ENCODE measurements at places on chromosomes 2 and 18.

GRCh38 chr2:110101280-110101844 lies 14.3 kb downstream of the MALL start:
- no peak for DNase-seq

- DNase-seq: no peak
These were observed 269.7 kb upstream of the SLC8A1 start for GRCh38 chr2:40721595-40721994.

DNA sequence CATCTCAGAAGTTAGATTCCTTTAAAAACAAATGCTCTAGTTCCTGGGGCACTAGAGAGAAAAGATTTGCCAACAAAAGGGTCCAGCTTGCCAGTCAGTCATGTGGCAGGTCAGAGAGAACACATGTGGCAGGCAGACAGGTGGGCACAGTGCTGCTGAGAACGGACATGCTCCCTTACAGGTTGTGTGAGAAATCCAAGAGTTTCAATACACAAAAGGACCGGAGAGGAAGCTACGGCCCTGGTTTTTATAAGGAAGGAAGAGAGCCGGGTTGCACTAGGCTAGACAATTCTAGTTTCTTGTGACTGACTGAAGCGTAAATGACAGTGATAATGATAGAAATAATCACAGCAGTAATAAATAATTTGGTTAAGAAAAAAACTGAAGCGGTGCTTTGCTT lies 18.3 kb downstream of the CDC42EP3 start:
- no peak for DNase-seq

DNA sequence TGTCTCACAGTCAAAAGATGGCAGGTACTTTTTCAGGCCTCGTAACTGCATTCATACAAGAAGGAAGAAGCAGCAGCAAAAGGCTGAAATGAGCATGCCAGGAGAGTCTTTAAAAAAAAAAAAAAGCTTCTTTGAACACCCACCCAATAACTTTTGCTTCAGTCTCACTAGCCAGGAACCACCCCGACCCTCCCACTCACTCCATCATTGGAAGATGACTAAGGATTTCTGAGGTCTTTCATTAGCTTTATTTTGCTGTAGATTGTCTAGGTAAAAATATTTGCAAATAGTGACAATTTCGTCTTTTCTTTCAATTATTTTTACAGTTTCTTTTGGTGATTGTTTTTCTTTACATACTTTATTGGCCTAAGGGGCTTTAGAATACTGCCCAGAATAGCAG lies 37.9 kb downstream of the RBBP8 start:
- no peak for DNase-seq

DNA sequence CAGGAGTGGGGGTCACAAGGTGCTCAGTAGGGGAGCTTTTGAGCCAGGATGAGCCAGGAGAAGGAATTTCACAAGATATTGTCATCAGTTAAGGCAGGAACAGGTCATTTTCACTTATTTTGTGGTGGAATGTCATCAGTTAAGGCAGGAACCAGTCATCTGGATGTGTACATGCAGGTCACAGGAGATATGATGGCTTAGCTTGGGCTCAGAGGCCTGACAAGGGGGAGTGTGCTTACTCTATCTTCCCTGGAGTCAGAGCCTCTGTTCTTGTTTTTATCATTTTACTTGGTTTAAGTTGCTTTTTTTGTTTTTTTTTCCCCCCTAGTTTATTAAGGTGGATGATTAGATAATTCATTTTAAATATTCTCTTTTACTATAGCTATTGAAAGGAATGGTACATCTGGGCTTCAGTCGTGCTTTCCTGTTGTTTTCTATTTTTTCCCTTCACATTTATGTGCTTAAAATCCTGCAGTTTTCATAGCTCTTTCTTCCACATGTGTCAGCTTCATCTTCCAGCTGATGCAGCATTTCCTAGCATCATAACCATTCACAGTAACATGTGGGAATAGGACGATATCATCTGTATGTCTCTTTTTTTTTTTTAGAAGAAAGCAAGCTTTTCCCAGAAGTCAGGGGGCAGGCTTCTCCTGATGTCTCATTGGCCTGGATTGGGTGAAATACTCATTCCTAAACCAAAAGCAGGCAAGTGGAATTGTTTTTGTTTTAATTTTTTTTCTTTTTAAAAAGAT lies 15.4 kb downstream of the ZNF396 start:
- no peak for DNase-seq

GRCh38 chr2:192119536-192119935 lies 75.2 kb downstream of the TMEFF2 start:
- no peak for DNase-seq

DNA sequence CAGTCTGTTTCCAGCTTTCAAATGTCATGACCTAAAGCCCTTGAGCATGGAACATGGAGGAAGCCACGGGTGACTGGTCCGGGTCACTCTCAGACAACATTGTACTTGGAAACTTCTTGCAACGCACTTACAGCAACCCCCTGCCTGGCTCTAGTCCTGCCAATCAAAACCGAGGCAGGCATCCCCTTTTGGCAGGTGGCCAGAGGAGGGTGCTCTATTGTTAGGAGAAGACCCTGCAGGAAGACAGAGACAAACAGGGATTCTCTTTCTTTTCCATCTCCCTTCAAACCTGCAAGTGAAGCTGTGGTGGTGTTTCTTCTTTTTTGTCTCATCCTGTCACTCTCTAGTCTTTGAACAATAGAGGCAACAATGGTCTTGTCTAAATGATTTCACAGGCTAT lies 667.2 kb downstream of the ZEB2 start:
- DNase-seq: no peak

All from activated naive CD4-positive, alpha-beta T cell treated with Interleukin-2 at 50 U/mL for 16 hours (primary cell).